ENCODE measurements at places on chromosomes 7 and 10. TPM values are rescaled to one million over a fixed set of nuclear protein-coding genes. Genes with fewer than 3 reads are reported as not detected.

The CPA2 gene
- total RNA-seq = not detected

The SLC29A4 gene
- 3.8 TPM for total RNA-seq

The MMD2 gene
- not detected for total RNA-seq

The NOS3 gene
- 16.5 TPM for total RNA-seq

The EN2 gene
- total RNA-seq = not detected

The TBL2 gene
- total RNA-seq = 43.4 TPM

The GIMAP8 gene
- 16.7 TPM for total RNA-seq

The SUN3 gene
- total RNA-seq = 0.64 TPM

The BMPER gene
- total RNA-seq = 2.7 TPM

The MYL10 gene
- not detected for total RNA-seq

The COL17A1 gene
- total RNA-seq = 0.06 TPM

The LDB1 gene
- 38.8 TPM for total RNA-seq

The FAM20C gene
- 18.5 TPM for total RNA-seq

The NFE2L3 gene
- 80.3 TPM for total RNA-seq

The CACNA2D1 gene
- total RNA-seq = 18.8 TPM

The SPDYE2B gene
- total RNA-seq = not detected

The TMEM196 gene
- not detected for total RNA-seq

The SLIT1 gene
- not detected for total RNA-seq

The SORBS1 gene
- total RNA-seq = 4.2 TPM

The HERC4 gene
- 57.2 TPM for total RNA-seq

The LIPF gene
- 0.18 TPM for total RNA-seq

The CYP26A1 gene
- total RNA-seq = not detected

The HTR5A gene
- not detected for total RNA-seq

The RTKN2 gene
- 0.29 TPM for total RNA-seq

The NKX1-2 gene
- total RNA-seq = not detected

The IFIT1 gene
- 3.3 TPM for total RNA-seq

The HGF gene
- 2.0 TPM for total RNA-seq

The SEC61G gene
- 345 TPM for total RNA-seq

The PIK3CG gene
- 14.8 TPM for total RNA-seq

The HOGA1 gene
- total RNA-seq = 0.12 TPM

The IQUB gene
- 0.29 TPM for total RNA-seq

The NKX2-3 gene
- total RNA-seq = not detected

The FAM131B gene
- total RNA-seq = 1.6 TPM

The PIK3AP1 gene
- total RNA-seq = 0.10 TPM

The SDK1 gene
- total RNA-seq = 2.3 TPM

The POLR3A gene
- 18.3 TPM for total RNA-seq

The TEX36 gene
- total RNA-seq = not detected

The RBP3 gene
- total RNA-seq = not detected

The PAX2 gene
- 3.9 TPM for total RNA-seq

The WDFY4 gene
- total RNA-seq = 0.41 TPM

The LRMDA gene
- 25.7 TPM for total RNA-seq

The TSPAN15 gene
- 426 TPM for total RNA-seq

The EIF5AL1 gene
- 0.53 TPM for total RNA-seq

The MAT1A gene
- not detected for total RNA-seq

The H2BK1 gene
- not detected for total RNA-seq

The ATP5MK gene
- 373 TPM for total RNA-seq

The C10orf67 gene
- total RNA-seq = not detected

All from glomerular endothelial cell (primary cell).